ENCODE measurements at places on chromosomes 3 and 15.

GRCh38 chr15:63931556-63931955 lies 97.8 kb upstream of the HERC1 start:
- no peak for DNase-seq

DNA sequence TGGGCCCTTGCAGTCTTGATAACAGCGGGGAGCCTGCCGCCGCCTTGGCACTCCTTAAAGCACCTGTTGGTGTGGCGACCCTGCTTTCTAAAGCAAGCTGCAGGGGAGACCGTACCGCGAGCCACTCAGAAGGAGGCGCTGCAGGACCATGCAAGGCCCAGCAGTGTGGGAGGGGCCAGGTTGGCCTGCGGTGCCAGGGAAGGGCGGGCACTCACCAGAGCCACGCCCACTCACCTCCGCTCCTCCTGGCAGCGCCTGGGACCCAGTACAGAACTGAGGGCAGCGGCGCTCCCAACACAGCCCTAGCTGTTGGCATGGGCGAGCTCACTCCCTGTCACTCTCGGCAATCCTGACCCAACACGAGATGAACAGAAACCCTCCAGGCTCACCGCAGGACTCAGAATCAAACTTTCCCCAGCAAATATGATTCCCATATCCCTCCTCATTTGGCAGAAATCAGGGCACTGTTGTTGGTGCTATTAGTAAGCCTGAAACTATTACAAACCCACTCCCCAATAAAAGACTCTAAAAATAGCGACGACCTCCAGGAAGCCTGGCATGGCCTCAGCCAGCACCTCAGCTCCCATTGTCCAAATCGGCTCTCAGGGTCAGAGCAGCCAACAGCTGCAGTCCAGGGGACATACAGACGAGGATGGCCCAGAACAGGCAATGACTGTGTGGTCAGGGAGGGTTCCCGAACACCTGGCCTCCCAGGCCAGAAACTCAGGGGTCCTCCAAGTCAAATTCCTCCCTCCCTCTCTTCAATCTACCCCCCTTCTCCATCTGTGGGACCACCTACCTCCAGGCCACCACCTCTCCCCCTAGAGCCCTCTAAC lies 77.2 kb downstream of the TBC1D2B start:
- peak; percentile 78 for DNase-seq

- peak; percentile 59 for DNase-seq
Measured at GRCh38 chr3:119289404-119289770, 4.8 kb upstream of the ARHGAP31 start.

- DNase-seq: no peak
Measured at GRCh38 chr3:138513090-138513843, 78.9 kb downstream of the ESYT3 start.

GRCh38 chr3:48068886-48069285 lies 52.7 kb upstream of the MAP4 start:
- DNase-seq: no peak

- no peak for DNase-seq
Measured at GRCh38 chr15:79265167-79265566, 17.4 kb upstream of the ANKRD34C start.

DNA sequence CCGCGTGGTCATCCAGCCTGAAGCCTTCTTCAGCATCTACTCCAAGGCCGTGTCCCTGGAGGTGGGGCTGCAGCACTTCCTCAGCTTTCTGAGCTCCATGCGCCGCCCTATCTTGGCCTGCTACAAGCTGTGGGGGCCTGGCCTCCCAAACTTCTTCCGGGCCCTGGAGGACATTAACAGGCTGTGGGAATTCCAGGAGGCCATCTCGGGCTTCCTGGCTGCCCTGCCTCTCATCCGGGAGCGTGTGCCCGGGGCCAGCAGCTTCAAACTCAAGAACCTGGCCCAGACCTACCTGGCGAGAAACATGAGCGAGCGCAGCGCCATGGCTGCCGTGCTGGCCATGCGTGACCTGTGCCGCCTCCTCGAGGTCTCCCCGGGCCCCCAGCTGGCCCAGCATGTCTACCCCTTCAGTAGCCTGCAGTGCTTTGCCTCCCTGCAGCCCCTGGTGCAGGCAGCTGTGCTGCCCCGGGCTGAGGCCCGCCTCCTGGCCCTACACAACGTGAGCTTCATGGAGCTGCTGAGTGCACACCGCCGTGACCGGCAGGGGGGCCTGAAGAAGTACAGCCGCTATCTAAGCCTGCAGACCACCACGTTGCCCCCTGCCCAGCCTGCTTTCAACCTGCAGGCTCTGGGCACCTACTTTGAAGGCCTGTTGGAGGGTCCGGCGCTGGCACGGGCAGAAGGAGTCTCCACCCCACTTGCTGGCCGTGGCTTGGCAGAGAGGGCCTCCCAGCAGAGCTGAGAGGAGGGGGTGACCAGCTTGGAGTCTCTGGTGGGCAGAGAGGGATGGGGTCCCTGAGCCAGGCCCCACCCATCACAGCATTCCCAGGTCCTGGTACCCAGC lies 37.9 kb downstream of the GOLGA6A start:
- DNase-seq: no peak

DNA sequence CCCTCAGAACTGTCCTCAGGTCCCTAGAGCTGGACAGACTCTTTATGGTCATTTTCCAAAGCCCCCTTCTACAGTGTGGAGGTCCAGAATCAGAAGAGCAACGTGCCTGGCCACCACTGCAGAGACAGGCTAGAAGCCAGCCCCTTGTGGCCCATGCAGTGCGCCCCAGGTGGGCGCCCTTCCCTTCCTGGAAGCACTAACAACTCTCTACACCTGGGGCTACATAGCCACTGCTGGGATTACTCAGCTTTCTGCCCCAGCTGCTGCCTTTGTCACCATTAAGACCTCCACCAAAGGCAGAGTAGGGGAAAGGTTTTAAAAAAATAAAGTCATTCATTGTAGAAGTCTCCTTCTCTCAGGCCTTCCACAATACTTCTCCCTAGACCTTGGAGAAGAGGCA lies 2.3 kb downstream of the RASGRP1 start:
- no peak for DNase-seq

- peak; percentile 70 for DNase-seq
Measured at GRCh38 chr3:177426878-177427495, 229.7 kb upstream of the TBL1XR1 start.

GRCh38 chr3:14147066-14147435 lies 22.2 kb downstream of the TMEM43 start:
- peak; percentile 48 for DNase-seq

DNA sequence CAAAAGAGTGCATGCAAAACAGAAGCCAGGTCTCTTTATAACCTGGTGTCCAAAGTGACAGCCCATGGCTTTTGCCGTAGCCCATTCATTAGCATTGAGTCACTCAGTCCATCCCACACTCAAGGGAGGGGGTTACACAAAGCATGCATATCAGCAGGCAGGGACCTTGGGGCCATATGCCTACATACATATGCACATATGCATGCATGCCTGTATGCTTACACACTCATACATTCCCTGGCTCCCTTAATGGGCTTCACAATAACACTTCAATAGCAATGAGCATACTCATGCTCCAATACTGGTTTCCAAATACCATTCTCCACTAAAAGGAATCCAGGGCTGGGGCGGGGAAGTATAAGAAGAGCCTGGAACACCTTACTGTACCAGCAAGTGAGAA lies 22.0 kb downstream of the TRPM1 start:
- no peak for DNase-seq

GRCh38 chr15:69105451-69105985 lies 54.9 kb upstream of the GLCE start:
- DNase-seq: no peak

DNA sequence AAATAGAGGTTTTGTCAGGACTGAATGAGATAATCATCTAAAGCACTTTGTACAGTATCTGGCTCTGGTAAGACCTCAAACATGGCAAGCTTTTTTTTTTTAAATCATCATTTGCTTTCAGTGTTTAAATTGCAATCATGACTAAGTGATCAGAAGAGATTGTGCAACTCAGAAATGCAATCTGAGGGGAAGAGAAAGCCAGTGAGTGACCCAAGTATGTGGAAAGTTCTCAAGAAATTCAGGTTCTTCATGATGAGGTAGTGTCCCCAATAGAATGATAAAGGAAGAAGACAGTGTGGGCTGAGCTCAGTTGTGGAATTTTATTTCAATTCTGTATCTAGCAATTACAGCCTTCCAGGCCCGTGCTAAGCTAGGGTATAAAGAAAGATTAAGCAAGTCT lies 132.2 kb upstream of the TBC1D5 start:
- peak; percentile 81 for DNase-seq

GRCh38 chr3:18046131-18046915 lies 303.9 kb upstream of the TBC1D5 start:
- peak; percentile 17 for DNase-seq

GRCh38 chr3:127670229-127670559 lies 2.6 kb upstream of the ABTB1 start:
- no peak for DNase-seq

DNA sequence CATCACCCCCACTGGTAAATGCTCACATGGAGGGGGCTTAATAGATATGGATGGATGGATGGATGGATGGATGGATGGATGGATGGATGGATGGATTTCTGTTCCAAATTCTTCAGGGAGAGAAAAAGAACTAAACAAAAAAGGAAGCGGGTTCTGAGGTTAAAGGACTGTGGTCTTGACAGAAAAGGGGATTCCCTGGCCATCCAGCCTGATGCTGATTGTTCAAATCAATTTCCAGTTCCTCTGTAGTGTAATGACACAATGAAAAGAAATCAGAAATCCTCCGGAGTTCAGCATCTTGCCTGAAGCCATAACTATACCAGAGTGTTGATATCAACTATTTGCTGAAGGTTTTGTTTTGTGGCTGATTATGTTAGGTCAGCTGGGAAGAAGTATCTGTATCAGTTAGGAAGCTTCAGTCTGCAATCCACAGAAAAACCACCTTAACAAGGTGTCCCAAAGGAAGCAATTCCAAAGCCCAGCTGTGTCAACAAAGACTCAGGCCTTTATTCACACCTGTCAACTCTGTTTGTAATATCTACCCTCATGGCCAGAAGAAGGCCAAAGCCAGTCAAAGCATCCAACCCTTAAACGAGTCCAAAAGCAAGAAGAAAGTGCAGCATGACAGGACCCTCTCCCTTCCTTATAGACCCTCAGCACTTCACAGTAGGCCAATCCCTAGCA lies 24.5 kb upstream of the RASA2 start:
- DNase-seq: peak; percentile 38

GRCh38 chr3:13280811-13281506 lies 139.2 kb downstream of the NUP210 start:
- DNase-seq: peak; percentile 88

DNA sequence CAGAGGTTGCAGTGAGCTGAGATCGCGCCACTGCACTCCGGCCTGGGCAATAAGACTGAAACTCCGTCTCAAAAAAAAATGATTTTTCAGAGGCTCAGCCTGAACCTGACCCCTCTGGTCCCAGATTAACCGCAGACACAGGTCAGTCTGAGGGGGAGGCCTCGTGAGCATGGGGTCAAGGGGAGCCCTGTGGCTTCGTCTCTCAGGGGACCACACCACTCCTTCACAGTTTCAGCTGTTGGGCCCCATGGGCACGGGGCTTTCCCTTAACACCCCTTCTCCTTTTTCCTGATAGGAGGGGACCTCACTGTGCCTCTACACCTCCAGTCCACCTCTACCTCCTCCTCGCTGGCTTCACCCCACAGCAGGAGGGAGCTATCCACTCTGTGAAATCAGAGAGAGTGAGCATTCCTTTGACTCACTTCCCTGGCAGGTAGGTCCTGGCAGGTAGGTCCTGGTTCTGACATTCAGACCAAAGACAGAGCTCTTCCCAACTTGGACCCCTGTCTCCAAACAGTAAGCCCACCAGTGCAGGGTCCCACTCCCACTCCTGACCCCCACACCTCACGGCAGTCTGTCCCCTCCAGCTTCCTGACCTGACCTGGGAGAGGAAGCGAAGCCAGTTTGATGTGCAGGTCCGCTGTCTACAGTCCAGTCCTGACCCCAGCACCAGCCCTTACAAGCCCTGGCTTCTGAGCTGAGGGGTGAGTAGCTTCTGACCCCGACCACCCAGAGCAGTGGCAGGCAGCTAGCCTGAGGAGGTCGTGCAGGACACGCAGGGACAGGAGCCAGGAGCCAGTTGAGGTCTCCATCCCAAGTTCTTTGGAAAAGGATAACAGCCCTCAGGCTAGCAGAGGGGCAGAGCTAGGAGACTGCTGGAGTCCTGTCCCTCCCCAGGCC lies 9.0 kb downstream of the RRP9 start:
- DNase-seq: no peak

- DNase-seq: peak; percentile 65
Measured at GRCh38 chr3:79086514-79086913, 681.3 kb downstream of the ROBO1 start.

DNA sequence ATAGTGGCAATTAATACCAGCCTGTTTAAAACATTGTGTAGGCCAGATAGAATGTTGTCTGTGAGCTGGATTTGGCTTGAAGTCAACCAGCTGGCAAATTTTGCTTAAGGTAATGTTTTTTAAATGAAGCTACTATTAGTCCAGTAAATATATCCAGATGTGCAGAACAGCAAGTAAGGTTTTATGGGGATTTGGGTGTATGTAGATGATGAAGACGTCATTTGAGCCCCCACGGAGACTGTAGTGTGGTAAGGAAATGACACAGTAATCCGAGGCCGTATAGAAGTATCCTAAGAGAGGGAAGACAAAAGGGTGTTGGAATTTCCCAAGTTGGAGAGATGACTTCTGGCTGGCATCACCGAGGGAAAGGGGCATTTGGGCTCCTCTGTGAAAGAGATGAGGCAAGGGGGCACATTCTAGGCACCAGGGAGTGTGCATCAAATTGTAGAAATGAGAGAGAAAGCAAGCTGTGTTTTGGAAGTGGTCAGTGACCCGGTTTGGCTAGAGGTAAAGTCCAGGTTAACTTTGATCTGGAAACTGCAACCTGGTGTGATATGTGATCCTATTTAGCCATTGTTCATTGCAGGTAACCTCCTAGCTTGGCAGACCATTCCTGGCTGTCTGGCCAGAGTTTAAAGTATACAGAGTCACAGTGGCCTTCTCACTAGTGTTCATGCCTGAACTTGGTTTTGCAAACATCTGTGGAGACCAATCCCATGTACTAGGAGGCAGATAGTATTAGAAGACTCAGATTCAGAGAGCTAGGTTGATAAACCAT lies 104.2 kb downstream of the ITPR1 start:
- DNase-seq: no peak

- no peak for DNase-seq
Measured at GRCh38 chr3:14875411-14876175, 56.8 kb downstream of the FGD5 start.

GRCh38 chr3:184531626-184532280 lies 29.8 kb upstream of the EPHB3 start:
- peak; percentile 50 for DNase-seq

GRCh38 chr3:86929046-86929445 lies 61.9 kb downstream of the VGLL3 start:
- no peak for DNase-seq

DNA sequence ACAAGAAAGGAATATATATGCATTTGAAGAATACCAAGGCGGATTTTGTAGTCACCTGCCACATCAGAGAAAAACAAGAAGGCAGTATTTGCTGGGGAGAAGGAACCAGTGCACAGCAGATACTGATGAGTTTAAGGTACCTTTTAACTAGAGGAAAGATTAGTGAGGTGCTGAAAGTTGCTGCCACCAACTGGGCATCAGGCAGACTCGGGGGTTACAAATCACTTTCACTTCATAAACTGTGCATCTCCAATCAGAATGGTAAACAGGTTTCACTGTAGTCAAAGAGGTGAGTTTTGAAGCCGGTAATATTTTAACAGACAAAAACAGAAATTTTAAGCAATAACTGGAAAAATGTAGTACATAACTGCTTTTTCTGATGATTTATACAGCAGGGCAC lies 4.1 kb downstream of the FBN1 start:
- DNase-seq: no peak

Measured in inflammatory macrophage treated with lipopolysaccharide for 1 hour (primary cell).